ENCODE measurements at places on chromosomes 12 and 14. TPM values are rescaled to one million over a fixed set of nuclear protein-coding genes. Genes with fewer than 3 reads are reported as not detected.

B3GNT4 gene
- 0.46 TPM for total RNA-seq

OAS3 gene
- total RNA-seq, result 47.4 TPM

- H3K36me3 ChIP-seq, result no peaks in the 10 kb centered on the region
- H3K27me3 ChIP-seq, result no peaks in the 10 kb centered on the region
- H3K4me1 ChIP-seq, result no peaks in the 10 kb centered on the region
- no peak overlapping the region for H3K27ac ChIP-seq
- DNase-seq, result no peak
- no peak overlapping the region for H3K4me3 ChIP-seq
These were observed 8.3 kb downstream of the SLC4A8 start for GRCh38 chr12:51432921-51433320.

- peaks cover 31% of the 10 kb centered on the region for H3K4me1 ChIP-seq
- DNase-seq, result no peak
- H3K27ac ChIP-seq, result no peak overlapping the region
- no peaks in the 10 kb centered on the region for H3K27me3 ChIP-seq
These were observed 34.4 kb downstream of the BTG1 start for GRCh38 chr12:92111256-92111655.

DNA sequence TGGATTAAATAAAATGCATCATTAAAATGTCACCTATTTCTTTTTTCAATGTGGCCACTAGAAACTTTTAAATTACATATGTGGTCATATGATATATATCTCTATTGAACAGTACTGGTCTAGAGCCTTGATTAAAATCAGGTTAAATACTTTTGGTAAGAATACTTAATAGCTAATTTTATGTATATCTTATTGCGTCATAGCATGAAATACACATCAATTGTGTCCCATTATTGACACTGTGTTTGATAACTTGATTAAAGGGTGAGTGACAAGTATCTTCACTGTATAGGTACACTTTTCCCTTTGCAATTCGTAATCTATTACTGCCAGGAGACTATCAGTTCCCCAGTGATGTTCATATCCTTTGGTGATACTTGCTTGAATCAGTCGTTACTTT lies 4.4 kb upstream of the HELB start:
- no peak overlapping the region for H3K27ac ChIP-seq
- no peaks in the 10 kb centered on the region for H3K4me1 ChIP-seq
- no peaks in the 10 kb centered on the region for H3K27me3 ChIP-seq

SPTB gene
- 3.0 TPM for total RNA-seq

GRCh38 chr12:47812797-47813510 lies 6.7 kb downstream of the HDAC7 start:
- H3K4me1 ChIP-seq, result peaks cover 97% of the 10 kb centered on the region
- H3K27me3 ChIP-seq, result no peaks in the 10 kb centered on the region
- peak; percentile 95 for DNase-seq
- H3K36me3 ChIP-seq, result no peaks in the 10 kb centered on the region
- H3K27ac ChIP-seq, result peak overlapping the region; percentile 97
- H3K4me3 ChIP-seq, result peak overlapping the region; percentile 45

TBC1D30 gene
- total RNA-seq, result 14.8 TPM

DNA sequence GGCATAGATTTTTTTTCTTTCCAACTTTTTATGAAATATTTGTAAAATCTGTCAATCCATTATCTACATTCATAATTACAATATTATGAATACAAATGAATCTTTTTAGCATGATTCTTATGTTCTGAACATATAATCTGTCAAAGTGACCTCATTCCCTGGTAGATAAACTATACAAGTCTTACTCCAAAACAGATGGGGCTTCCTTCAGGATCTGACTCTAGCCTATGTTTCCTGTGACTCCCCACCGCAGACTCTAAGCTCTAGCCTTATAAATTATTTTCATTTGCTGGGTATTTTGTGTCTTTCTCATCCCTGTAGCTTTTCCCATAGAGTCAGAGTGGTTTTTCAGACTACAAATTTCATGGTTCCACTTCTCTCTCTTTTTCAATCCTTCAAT lies 202.1 kb upstream of the KITLG start:
- no peaks in the 10 kb centered on the region for H3K27me3 ChIP-seq
- no peak for DNase-seq
- H3K4me1 ChIP-seq, result no peaks in the 10 kb centered on the region
- no peaks in the 10 kb centered on the region for H3K36me3 ChIP-seq
- no peak overlapping the region for H3K4me3 ChIP-seq

GRCh38 chr14:55702511-55702910 lies 122.5 kb downstream of the KTN1 start:
- H3K27me3 ChIP-seq, result no peaks in the 10 kb centered on the region
- no peaks in the 10 kb centered on the region for H3K36me3 ChIP-seq
- DNase-seq, result no peak
- H3K4me3 ChIP-seq, result no peak overlapping the region

DNA sequence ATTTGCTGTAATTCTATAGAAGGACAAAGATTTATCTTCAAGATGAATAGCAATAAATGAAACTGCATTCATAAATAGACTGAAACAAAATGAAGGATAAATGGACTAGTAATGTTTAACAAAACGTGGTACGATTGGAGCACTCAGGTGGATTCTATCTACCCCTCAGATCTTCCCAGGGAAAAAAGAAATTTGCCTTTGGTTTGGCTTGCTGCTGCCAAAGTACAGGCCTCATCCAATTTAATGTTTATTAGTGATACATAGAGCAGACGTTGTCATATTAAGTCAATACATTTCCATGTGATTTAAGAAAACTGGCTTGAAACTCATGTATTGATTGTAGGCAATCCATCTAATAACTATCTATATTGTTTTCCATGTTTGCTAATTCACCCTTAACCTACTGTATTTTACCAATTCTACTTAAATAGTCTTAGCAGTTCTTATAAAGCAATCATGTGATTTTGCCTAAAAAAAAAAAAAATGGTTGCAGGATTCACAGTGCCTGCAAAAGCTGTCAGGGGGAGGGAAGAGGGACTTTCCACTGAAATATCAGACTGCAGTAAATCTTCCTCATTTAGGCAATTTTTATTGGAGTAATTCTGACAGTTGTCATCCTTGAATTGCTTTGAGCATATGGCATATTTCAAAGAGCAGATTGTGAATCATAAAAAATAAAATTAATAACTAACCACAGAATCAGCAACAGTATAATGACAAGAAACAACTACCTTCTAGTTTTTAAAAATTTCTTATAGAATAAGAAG lies 242.2 kb upstream of the NPAS3 start:
- H3K27me3 ChIP-seq, result no peaks in the 10 kb centered on the region
- H3K36me3 ChIP-seq, result no peaks in the 10 kb centered on the region
- no peak for DNase-seq
- no peak overlapping the region for H3K4me3 ChIP-seq
- no peaks in the 10 kb centered on the region for H3K4me1 ChIP-seq

DNA sequence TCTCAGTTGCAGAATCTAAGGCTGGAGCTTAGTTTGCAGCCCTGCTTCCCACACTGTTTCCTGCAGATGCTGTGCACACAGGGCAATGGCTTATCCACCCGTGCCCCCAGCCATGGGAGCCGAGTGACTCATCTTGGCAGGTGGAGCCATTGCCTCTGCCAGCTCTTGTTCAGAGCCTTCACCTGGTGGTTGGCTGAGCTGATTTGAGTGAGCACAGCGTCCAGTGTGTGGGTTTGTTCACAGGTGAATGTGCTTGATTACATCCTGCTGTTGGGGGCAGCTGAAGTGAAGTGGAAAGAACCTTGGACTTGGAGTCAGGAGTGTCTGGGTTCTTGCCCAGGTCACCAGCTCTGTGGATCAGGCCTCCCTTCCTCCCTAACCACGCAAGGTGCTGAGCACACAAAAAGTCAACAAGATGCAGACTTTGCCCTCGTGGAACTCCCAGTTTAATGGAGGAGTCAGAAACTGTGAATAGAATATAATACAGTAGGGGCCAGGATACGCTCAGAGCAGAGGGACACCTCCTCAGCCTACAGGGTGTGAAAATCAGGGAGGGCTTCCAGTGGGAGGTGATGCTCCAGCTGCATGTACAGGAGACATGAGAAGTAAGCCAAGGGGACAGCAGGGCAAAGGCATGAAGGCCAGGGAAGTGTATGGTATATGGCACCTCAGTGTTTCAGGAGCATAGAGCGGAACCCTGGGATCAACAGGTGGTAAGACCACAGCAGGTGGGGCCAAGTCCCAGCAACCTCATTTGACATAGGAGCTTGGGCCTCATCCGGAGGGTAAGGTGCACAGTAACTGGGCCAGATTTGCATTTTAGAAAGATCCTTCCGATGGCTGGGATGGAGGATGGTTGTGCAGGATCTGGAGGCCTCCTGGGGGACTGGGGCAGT lies 22.8 kb downstream of the JDP2 start:
- peaks cover 4% of the 10 kb centered on the region for H3K36me3 ChIP-seq
- no peak overlapping the region for H3K27ac ChIP-seq
- H3K4me1 ChIP-seq, result peaks cover 53% of the 10 kb centered on the region
- no peak overlapping the region for H3K4me3 ChIP-seq
- no peaks in the 10 kb centered on the region for H3K27me3 ChIP-seq

MRPS35 gene
- 31.3 TPM for total RNA-seq

DNA sequence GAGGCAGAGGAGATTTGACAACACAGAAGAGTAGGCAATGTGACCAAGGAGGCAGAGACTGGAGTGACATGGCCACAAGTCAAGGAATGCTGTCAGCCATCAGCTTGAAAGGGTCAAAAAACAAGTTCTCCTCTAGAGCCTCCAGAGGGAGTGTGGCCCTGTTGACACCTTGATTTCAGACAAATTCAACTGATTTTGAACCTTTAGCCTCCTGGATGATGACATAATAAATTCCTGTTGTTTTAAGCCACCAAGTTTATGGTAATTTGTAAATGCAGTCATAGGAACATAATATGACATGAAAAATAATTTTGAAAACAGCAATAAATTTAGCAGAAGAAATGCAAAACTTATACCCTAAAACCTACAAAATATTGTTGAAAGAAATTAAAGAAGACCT lies 8.5 kb upstream of the NGDN start:
- H3K4me1 ChIP-seq, result no peaks in the 10 kb centered on the region
- peaks cover 26% of the 10 kb centered on the region for H3K27me3 ChIP-seq
- H3K27ac ChIP-seq, result no peak overlapping the region
